Frontal cortex (tissue), 4 donors: ENCODE measurements at places on chromosomes 7 and 10. TPM values are rescaled to one million over a fixed set of nuclear protein-coding genes. Genes with fewer than 3 reads are reported as not detected.

Gene CCL24
- not detected for total RNA-seq

Gene SEMA3D
- total RNA-seq = 3.7 TPM

Gene PLXDC2
- 10.6 TPM for total RNA-seq

Gene ANKRD30A
- not detected for total RNA-seq

Gene ADAM22
- total RNA-seq = 76.2 TPM

Gene CRHR2
- total RNA-seq = 0.41 TPM

Gene CLIP2
- total RNA-seq = 113 TPM

Gene UPK3B
- total RNA-seq = not detected

Gene PYROXD2
- 2.4 TPM for total RNA-seq

Gene SLC16A9
- total RNA-seq = 8.2 TPM

Gene CTAGE8
- 0.41 TPM for total RNA-seq

Gene MGAM2
- total RNA-seq = not detected

Gene TMEM236
- under 0.01 TPM for total RNA-seq

Gene STEAP2
- 2.4 TPM for total RNA-seq

Gene LBX1
- total RNA-seq = not detected

Gene ZNF117
- total RNA-seq = 45.7 TPM

Gene PCDH15
- total RNA-seq = 6.1 TPM

Gene CFAP69
- 3.3 TPM for total RNA-seq

Gene MYPN
- total RNA-seq = not detected

Gene ST7
- 69.7 TPM for total RNA-seq

Gene HYAL4
- not detected for total RNA-seq

Gene TAS2R5
- 0.82 TPM for total RNA-seq

Gene GTF2IRD1
- 19.2 TPM for total RNA-seq

Gene CPA4
- total RNA-seq = under 0.01 TPM

Gene CNPY1
- total RNA-seq = under 0.01 TPM

Gene GRM3
- 155 TPM for total RNA-seq

Gene TUBB8
- total RNA-seq = not detected

Gene CADPS2
- 9.8 TPM for total RNA-seq

Gene FAM24B
- total RNA-seq = 2.9 TPM

Gene OR2A12
- not detected for total RNA-seq

Gene UPK3BL2
- total RNA-seq = 1.6 TPM

Gene CYP3A4
- total RNA-seq = not detected

Gene IRF5
- 1.2 TPM for total RNA-seq

Gene DPY19L1
- 25.7 TPM for total RNA-seq

Gene SRGN
- 22.4 TPM for total RNA-seq

Gene ENO4
- 1.2 TPM for total RNA-seq

Gene WIPF3
- total RNA-seq = 4.1 TPM

Gene SPDYE2B
- not detected for total RNA-seq
